ENCODE measurements at places on chromosomes 16 and 17.

- DNase-seq: no peak
Measured at GRCh38 chr16:11372829-11373306, 27.6 kb downstream of the RMI2 start.

- DNase-seq: no peak
Measured at GRCh38 chr16:87819282-87819681, 50.0 kb downstream of the SLC7A5 start.

GRCh38 chr16:31487071-31487719 lies 4.3 kb downstream of the SLC5A2 start:
- no peak for DNase-seq

- no peak for DNase-seq
Measured at GRCh38 chr17:66522591-66523272, 220.3 kb downstream of the PRKCA start.

GRCh38 chr17:77952368-77952767 lies 6.1 kb upstream of the TNRC6C start:
- DNase-seq: no peak

GRCh38 chr17:20935740-20936139 lies 107.1 kb downstream of the USP22 start:
- no peak for DNase-seq

- no peak for DNase-seq
Measured at GRCh38 chr16:11871193-11871592, 19.9 kb upstream of the RSL1D1 start.

DNA sequence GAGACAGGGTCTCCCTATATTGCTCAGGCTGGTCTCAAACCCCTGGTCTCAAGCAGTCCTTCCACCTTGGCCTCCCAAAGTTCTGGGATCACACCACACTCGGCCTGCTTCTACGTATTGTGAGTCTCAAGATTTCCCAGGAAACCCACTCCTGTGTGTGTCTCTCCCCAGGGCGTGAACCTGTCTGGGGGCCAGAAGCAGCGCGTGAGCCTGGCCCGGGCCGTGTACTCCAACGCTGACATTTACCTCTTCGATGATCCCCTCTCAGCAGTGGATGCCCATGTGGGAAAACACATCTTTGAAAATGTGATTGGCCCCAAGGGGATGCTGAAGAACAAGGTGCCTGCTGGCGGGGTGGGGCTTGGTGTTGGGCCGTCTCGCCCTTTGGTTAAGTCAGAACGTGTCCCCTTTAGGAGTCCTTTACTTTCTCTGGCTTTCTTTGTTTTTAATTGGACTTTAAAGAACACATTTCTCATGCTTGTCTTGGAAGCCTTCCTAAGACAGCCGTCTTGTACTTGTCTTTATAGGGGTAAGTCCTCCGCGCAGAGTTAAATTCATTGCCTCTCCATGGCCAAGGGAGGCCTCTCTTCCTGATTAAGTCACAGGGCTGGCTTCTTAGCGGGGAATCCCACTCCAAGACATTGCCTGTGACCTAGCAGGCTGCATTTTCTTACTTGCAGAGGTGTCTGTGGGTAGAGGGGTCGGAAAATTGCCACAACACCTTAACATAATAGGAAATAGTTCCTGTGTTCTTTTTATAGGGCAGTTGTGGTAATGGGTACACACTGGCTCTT lies 136.4 kb downstream of the ABCC6 start:
- DNase-seq: no peak

GRCh38 chr16:17377360-17378324 lies 93.1 kb downstream of the XYLT1 start:
- DNase-seq: no peak

DNA sequence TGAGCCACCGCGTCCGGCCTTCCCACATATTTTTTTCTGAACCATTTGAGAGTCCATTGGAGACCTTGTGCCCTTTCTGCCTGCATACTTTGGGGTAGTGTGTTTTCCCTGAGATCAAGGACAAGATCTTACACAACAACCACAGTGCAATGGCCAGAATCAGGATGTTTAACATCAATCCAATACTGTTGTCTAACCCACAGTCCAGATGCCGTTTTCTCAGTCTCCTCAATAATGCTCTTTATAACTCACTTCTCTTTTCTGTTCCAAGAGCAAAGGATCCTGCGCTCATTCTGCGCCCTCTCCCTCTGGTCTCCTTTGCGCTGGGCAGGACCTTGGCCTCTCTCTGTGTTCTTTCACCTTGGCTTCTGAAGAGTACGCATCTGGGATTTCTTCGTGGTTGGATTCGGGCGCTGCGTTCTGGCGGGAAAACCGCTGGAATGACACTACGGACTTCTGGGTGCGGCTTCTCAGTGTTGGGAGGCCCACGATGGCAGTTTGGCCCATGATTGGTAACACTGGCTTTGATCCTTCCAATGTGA lies 16.6 kb downstream of the CBX4 start:
- DNase-seq: no peak

DNA sequence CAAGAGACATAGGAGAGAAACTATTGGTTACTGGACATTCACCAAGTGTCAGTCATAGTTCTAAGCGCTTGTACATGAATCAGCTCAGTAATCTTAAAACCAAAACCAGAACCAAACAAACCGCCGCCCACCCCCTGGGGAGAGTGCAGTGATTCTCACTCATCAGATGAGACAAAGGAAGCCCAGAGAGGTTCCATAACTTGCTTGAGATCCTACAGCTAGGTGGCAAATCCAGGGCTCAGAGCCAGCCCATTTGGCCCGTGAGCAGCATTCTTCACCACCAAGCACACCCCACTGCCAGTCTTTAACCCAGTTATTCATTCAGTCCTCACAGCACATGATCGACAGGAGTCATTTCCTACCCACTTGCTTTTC lies 37.2 kb upstream of the RGS9 start:
- DNase-seq: peak; percentile 44

DNA sequence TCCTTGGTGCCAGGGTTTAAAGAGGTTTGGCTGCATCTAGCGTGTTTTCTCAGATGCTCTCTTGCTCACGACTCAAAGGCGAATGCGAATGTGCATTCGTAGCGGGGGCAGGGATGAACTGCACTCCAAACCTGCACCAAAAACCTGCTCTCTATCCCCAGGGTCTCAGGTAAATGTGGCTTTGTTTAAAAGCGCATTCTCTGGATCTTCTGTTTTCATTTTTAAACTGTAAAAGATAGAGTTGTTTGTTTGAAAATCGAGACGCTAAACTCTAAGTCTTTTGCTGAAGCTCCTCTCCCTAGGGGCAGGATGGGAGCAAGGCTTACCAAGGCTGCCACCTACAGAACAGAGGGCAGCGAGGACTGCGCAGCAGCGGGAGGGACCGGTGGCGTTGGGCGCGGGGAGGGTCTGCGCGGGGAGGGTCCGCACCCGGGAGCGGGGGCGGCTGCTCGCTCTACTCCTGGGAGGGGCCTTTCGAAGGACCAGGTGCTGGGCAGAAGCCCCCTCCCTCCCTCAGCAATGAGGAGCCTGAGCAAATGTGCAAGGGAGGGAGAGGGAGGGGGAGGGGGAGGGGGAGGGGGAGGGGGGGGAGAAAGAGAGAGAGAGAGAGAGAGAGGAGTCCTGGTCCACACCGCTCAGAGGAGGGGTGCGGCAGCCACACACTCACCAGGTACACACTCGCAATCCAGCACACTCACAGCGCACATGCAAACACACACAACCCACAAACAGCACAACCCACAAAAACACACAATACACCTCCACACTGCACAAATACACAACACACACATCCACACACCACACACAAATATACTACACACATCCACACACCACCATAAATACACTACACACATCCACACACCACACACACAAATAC lies 142.8 kb downstream of the GRIN2A start:
- no peak for DNase-seq

DNA sequence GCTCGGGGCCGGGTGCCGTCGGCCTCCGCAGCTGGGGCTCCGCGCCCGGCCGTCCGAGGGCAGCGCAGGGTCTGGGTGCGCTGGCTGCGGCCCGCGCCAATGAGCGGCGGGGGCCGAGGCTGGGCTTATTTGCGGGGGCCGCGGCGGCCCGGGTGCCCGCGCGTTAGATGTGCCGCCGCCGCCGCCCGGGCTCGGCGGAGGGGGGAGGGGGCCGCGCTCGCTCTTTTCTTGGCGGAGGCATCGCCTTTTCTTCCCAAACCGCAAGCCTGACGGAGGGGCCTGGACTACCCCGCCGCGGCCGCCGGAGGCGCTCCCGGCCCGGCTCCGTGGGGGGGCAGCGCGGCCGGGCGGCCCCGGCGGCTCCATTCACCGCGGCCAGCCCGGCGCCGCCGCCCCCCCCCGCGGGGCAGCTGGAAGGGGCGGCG lies at the start of gene NOTUM:
TSS of gene NOTUM (minus strand) at position 101 of the 425 bp plus-strand sequence. CDS start 278 bp downstream, outside the sequence.
- no peak for DNase-seq

- no peak for DNase-seq
Measured at GRCh38 chr17:3036800-3037199, 26.6 kb downstream of the OR1D5 start.

GRCh38 chr16:7086822-7087616 lies 245.6 kb upstream of the RBFOX1 start:
- no peak for DNase-seq

- no peak for DNase-seq
Measured at GRCh38 chr17:44000141-44000860, 4.1 kb upstream of the NAGS start.

DNA sequence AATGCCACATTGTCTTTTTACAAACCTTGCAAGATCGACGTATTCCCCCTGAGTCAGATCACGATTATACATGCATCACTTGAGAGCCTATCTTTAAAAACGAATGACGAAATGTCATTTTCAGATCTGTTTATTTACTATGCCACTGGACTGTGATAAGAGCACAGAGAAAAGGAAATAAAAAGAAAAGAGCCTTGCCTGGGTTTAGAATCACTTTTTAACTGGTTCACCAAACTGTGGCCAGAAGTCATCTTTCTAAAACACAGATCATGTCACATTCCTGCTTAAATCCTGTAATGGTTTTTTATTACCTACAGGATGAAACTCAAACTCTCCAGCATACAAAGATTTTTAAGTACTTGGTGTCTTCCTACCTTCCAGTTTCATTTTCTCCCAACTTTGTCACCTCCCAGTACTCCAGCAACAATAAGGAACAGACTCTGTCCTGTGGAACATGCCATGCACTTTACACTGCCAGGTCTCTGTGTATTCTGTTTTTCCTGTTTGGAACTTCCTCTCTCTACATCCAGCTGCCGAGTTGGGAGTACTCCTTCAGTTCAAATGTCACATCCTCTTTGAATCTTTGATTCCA lies 91.5 kb downstream of the SNX11 start:
- no peak for DNase-seq

- no peak for DNase-seq
Measured at GRCh38 chr16:73361061-73361460, 313.1 kb upstream of the ZFHX3 start.

GRCh38 chr17:549177-550040 lies 165.2 kb downstream of the VPS53 start:
- DNase-seq: no peak

GRCh38 chr17:34299027-34299426 lies 13.5 kb downstream of the CCL11 start:
- DNase-seq: no peak

GRCh38 chr17:18191967-18192366 lies 8.3 kb downstream of the ALKBH5 start:
- DNase-seq: no peak

GRCh38 chr17:38428643-38429371 lies 543 bp downstream of the ARHGAP23 start:
- DNase-seq: no peak

- no peak for DNase-seq
Measured at GRCh38 chr16:20310421-20311395, 16.6 kb downstream of the GP2 start.

- no peak for DNase-seq
Measured at GRCh38 chr17:15350777-15351477, 9.5 kb upstream of the TEKT3 start.

DNA sequence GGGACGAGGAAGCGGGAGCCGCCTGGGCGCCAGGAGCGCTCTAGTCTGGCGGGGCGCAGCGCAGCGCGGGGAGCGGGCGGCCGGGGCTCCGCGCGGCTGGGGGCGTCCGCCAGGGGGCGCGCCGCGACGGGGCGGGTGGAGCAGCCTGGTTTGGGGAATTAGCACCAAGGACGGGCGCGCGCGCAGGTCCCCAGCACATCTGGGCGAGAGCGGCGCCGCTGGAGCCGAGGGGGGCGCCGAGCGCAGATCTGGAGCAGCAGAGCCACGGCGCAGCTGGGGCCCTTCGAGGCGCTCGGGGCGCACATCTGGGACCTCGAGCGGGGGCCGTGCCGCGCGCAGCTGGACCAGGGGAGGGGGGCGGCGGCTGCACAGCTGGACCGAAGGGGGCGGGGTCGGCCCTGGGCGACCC lies at the start of gene NXPH3:
TSS of gene NXPH3 (plus strand) at position 193 of the 409 bp plus-strand sequence. CDS start 349 bp downstream, outside the sequence.
- DNase-seq: peak; percentile 49

- no peak for DNase-seq
Measured at GRCh38 chr16:64826374-64826773, 295.5 kb downstream of the CDH11 start.

DNA sequence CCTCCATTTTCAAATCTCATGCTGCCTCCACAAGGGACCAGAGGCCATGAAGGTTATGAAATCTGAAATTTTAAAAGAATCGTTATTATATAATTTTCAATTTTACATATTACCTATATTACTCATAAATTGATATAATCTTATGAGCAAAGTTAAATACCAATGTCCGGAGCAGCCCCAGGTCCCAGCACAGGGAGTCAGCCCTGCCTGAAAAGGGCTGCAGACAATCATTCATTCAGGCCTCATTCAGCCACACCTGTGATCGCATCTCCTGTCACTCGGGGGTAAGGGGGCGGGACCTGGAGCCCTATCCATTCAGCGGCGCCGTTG lies 172.5 kb downstream of the AHSP start:
- no peak for DNase-seq

- DNase-seq: no peak
Measured at GRCh38 chr16:58789351-58789750, 55.2 kb upstream of the GOT2 start.

GRCh38 chr16:73356401-73357079 lies 308.6 kb upstream of the ZFHX3 start:
- DNase-seq: no peak

GRCh38 chr16:74698222-74698621 lies 2.4 kb downstream of the MLKL start:
- DNase-seq: no peak

DNA sequence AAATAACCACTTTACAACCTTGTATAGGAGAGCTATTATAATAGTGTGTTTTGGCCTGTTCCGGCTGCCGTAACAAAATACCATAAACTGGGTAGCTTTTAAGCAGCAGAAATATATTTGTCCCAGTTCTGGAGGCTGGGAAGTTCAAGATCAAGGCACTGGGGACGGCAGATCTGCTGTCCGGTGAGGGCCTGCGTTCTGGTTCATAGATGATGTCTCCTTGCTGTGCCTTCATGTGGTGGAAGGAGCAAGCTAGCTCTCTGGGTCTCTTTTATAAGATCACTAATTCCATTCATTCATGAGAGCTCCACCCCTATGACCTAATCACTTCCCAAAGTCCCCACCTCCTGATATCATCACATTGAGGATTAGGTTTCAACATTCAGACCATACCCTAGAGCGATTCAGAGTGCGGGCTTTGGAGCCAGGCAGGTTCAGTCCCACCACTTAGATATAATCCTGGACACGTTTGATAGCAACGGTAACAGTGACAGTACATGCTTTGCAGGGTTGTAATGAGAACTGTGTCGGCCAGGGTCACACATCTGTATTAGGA lies 76.2 kb upstream of the ZFHX3 start:
- no peak for DNase-seq
